ENCODE measurements at places on chromosomes 3 and 15.

DNA sequence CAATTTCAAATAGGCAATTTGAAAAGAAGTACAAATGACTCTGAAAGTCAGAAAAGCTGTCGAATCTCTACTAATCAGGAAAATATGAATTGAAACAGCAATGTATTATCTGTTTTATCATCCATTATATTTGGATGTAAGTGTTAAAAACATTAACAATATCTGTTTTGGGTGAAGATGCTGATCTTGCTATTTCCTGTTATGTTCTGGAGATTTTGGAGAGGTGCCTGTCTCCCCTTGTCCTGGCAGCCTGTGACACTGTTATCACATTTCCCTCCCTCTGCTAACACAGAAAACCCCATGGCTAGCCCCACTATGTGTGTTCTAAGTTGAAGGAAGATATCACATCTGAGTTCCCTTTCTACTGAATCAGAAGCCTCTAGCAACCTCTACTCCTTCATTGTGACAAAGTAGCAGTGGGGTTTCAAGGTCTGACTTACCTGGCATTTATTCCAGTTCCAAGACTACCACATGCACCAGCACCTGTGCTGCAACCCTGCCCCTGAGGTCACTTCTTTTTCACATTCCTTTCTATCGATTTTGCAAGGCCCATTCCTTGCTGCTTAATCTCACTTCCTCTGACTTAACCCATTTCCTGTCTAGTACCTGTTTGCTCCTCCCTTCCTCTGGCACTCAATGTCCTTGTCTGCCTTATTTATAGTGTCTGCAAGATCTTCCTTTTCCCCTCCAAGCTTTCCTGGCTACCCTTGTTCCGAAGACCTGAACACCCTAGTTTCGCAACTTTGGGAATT lies 95.5 kb upstream of the COL8A1 start:
- no peak for DNase-seq

- no peak for DNase-seq
These were observed 38.6 kb downstream of the VIPR1 start for GRCh38 chr3:42541079-42541478.

GRCh38 chr15:71333839-71334238 lies 218.6 kb downstream of the THSD4 start:
- DNase-seq, result no peak

DNA sequence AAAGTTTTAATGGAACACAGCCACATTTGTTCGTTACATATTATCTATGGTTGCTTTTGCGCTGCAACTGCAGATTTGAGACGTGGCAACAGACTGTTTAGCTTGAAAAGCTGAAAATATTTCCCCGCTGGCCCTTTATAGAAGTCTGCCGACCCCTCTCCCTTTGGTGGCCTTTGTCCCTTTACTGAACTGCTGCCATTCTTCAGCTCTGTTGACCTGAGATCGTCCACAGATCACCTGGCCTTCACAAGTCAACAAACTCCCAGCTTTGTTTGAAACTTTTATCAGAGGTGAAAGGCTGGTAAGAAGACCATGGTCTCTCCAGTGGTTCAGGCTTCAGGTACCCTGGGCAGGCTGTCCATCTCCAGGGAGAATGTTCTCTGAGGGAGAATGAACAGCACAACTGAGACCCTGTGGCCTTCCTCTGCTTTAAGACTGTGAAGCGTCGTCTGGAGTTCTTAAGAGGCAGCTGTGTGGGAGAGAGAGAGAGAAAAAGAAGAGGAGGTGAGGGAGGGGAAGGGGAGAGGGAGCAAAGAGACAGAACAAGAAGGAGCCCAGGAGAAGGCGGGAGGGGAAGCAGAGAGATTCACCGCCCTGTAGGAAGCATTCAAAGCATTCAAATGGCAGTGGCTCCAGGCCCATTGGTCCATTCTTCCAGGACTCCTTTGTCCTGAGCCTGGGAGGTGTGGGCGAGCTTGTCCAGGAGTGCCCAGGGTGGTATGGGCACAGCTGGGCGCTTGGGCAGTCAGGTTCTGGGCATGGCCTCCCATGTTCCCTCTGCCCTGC lies 53.7 kb upstream of the INSYN1 start:
- no peak for DNase-seq

- no peak for DNase-seq
These were observed 54.4 kb downstream of the DNAH1 start for GRCh38 chr3:52370531-52370930.

DNA sequence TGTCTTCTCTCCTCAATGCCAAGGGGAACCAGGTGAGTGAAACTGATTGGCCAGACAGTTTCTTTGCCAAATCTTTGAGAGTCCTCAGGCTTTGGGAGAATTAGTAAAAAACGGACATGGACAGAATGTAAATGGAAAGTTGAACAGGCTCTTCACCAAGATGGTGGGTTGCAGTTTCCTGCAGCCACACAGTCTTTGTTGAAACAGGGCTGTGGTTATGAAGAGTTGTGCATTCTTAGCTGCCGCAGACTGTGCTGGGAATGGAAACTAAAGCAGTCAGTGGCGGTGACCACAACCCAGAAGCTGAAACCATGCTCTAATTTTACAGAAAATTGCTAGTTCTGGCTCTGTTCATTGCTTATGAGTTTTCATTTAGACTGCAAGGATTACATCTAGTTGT lies 42.1 kb upstream of the TASOR start:
- no peak for DNase-seq

DNA sequence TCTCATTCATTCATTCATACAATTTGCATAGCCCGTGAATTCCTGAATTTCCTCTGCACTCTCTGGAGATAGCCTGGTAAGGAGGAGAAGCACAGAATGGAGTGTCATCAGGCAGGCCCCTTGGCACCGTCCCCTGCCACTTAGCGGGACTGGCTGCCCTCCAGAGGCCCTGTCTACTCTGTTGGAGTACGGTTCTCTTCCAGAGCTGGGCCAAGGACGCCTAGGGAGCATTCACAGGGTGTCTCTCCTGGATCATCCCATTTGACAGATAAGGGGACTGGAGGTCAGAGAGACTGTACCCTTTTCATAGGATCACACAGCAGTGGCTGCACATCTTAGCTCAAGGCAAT lies 48.0 kb downstream of the PTH1R start:
- DNase-seq, result no peak

All from NCI-H187 (cell line).